Nucleus accumbens (tissue), 56 donors: ENCODE measurements at places on chromosomes 4 and X.

DNA sequence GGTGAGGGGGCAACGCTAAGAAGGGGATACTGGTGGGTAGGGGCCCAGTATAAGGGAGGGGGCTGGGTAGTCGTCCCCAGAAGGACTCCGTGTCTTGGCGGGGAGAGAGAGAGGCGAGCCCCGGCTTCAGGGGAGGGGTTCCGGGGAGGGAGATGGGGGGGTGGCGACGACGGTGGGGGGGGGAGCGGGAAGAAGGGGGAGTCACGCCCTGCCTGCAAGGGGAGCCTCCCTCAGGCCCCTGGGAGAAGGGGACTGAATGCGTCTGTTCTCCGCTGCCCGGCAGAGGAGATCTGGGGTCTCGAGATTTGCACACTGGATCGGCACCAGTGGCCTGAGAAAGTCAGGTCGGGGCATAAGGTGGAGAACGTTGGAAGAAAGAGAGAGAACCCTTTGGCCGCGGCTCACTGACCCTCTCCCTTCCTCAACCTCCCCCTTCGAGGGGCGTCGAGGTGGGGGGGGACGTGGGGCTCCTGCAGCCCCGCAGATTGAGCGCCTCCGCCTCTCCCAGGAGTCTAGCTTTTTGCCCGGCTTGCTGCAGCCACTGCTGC is 609 bp upstream of the BCORL1 start:
- DNase-seq = no peak

GRCh38 chr4:30912098-30912714 is 192.0 kb downstream of the PCDH7 start:
- no peak for DNase-seq

DNA sequence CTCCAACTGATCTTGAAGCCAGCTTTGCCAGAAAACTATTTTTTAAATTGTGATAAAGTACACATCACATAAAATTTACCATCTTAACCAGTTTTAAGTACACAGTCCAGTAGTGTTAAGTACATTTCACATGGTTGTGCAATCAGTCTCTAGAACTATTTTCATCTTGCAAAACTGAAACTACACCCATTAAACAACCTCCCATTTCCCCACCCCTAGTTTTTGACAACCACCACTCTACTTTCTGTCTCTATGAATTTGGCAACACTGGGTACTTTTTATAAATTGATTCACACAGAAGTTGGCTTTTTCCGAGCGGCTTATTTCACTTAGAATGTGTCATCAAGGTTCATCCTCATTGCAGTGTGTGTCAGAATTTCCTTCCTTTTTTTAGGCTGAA is 31.0 kb downstream of the TRPC5 start:
- no peak for DNase-seq

- DNase-seq = no peak
These were observed 1.1 kb upstream of the ATOH1 start for GRCh38 chr4:93827272-93827947.

DNA sequence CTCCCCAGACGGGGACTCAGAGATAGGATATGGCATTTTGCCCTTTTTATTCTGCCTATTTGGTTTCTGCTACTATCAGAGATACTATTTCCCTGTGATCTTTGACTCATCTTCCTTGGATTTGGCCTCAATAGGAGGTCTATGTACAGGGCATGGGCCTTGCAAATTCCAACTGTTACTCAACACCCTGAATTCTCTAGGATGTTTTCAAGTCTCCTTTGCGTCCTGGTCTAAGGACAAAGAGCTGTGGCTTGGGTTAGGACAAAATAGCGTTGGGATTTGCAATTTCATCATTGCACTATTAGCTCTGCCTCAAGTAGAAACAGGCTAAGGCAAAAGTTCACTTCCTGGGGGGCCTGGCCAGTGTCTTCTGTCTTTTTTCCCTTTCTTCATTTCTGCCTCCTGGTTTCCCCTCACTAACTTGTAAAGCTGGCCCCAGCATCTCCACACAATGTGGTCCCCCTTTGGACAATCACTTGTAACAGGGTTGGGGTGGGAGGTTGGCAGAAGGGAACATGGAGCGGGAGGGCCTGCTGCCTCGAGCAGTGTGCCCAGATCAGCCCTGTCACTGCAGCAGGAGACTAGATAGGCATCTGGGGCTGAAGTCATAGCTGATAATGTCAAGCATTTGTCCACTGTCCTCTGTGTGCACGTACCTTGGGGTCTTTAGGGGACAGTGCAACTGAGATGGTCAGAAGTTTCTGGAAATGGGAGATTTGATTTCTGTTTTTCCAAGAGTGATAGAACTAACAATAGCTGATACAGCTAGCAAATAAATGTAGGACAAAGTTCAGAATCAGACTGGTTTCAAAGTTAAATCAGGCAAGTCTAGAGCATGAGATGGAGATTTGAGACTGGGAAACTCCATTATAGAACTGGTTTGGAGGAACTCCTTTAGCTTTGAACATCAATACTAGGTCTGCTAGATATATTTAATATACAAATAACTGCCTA is 25.8 kb upstream of the STBD1 start:
- no peak for DNase-seq
